Iris pigment epithelial cell (primary cell): ENCODE measurements at places on chromosomes 2 and 18.

- peak; percentile 16 for DNase-seq
Observed at GRCh38 chr2:209619782-209620181, 151.8 kb upstream of the UNC80 start.

- no peak for DNase-seq
Observed at GRCh38 chr2:28357948-28358667, 34.5 kb upstream of the FOSL2 start.

- no peak for DNase-seq
Observed at GRCh38 chr2:121949271-121949670, 193.8 kb downstream of the TSN start.

DNA sequence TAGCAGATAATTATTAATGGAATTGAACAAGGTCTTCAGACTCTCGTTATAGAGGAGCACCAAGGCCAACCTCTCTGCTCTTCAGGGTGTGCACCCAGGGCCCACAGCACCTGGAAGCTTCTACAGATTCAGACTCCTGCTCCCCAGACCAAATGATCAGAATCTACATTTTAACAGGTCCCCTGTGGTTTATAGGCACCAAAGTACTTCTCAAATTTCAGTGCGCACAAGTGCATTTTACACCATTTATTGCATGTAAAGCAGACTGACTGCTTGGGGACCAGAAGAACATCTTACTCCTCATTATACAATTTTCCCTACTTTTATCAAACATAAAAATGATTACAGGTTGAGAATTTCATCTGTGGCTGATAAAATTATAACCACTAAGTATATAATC lies 163.9 kb downstream of the COL4A4 start:
- no peak for DNase-seq

- DNase-seq = no peak
Observed at GRCh38 chr2:239037559-239037910, 189.7 kb downstream of the TWIST2 start.
